ENCODE measurements at places on chromosomes 4 and X.

GRCh38 chrX:30010471-30010870, 204.9 kb upstream of the MAGEB2 start:
- no peak overlapping the region for H3K27ac ChIP-seq
- H3K27me3 ChIP-seq: no peaks in the 10 kb centered on the region
- no peaks in the 10 kb centered on the region for H3K4me1 ChIP-seq
- no peaks in the 10 kb centered on the region for H3K36me3 ChIP-seq
- DNase-seq: no peak

DNA sequence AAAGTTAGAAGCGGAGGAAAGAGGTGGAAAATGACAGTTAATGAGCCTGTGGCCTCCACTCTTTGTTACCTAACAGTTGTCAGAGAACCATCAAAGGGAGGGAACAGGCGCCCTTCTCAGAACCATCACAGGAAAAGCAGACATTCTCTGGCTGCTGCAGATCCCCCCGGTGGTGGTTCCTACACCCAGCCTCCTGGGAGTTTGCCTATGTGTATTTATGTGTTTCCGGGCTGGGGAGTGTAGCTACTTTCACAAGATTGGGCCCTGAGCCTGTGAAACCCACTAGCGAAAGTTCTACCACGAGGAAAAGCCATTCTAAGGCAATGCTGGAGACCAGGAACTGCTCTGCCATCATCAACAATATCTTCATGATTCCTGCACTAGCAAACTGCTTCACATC, 52.7 kb upstream of the BCOR start:
- no peak overlapping the region for H3K27ac ChIP-seq
- no peak overlapping the region for H3K4me3 ChIP-seq
- peaks cover 4% of the 10 kb centered on the region for H3K4me1 ChIP-seq
- no peak for DNase-seq
- no peaks in the 10 kb centered on the region for H3K27me3 ChIP-seq

DNA sequence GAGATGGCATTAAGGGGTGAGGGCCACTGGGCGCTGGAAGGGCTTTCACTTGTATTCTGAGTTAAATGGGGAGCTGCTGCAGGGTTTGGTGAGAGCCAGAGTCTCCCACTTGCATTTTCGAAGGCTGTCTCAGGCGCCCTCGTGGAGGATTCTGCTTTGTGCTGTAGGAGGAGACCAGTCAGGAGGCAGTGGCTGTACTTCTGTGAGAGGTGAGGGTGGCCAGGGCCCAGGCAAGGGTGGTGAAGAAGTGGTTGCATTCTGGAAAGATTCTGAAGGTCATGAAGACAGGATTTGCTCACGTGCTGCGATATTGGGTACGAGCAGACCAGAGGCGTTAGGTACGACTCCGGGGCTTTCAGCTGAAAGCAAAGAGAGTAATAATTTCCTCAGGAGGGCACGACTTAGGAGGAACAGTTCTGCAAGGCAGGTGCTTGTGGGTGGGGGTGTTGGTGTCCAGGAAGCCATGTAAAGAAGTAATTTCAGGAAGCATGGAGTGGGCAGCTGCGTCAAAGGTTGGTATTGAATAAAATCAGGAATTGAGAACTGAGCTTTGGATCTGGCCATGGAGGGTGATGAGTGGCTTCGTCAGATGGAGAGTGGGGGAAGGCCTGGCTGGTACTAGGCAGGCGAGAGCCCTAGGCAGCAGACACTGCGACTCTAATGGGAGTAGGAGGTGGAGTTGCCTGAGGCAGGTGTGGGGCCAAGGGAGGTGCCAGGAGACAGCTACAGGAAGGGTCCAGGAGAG, 18.2 kb downstream of the PIGG start:
- H3K4me3 ChIP-seq: no peak overlapping the region
- no peaks in the 10 kb centered on the region for H3K27me3 ChIP-seq
- no peak for DNase-seq
- peaks cover 64% of the 10 kb centered on the region for H3K36me3 ChIP-seq
- H3K4me1 ChIP-seq: no peaks in the 10 kb centered on the region

DNA sequence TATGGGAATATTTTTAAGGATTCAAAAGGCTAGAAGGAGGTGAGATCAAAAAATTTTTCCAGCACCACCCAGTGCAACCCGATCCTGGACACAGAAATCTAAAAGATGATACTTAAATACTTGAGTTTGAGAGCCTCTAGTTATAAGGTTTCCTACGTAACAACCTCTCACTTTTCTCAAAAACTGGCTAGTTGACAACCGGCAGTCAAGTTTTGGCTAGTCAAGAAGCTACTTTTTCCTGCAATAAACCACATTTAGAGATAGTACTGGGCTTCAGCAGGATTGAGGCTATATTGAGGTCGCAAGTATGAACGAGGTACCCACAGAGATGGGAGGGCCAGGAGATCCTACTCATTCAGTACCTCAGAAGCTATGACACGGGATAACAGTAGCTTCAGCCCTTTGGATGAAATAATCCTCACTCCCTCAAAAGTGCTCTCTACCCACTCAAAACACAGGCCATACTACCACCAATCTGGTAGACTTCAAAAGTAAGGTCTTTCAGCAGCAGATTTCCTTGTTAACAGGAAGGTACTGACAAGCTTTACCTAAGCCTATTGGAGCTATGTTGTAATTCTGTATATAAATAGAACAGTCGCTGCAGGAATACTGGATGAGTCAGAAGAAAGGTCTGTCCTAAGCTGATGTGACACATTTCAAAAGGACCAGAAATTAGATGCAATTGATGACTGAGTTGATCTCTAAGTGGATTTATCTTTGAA, 1.5 kb upstream of the TSPAN5 start:
- peak overlapping the region; percentile 64 for H3K27ac ChIP-seq
- H3K27me3 ChIP-seq: no peaks in the 10 kb centered on the region
- no peak for DNase-seq
- H3K36me3 ChIP-seq: peaks cover 2% of the 10 kb centered on the region

GRCh38 chrX:35700121-35700520, 98.0 kb upstream of the MAGEB16 start:
- no peaks in the 10 kb centered on the region for H3K36me3 ChIP-seq
- no peak overlapping the region for H3K27ac ChIP-seq

DNA sequence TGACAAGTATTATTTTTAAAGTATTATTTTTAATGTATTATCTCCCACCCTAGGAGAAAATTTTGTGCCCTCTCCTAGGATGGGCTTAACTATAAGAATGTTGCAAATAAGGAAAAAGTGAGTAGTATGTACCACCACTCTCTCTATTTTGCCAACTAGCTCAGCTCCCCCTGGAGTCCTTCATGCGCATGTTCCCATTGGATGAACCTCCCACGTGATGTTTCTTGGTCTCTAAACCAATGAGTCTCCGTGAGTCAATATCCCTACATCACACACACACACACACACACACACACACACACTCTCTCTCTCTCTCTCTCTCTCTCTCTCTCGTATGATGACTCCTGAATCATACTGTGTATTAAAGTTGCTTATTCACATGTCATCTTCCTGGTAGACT, 129.7 kb upstream of the ZFP42 start:
- no peak overlapping the region for H3K27ac ChIP-seq
- DNase-seq: no peak
- no peak overlapping the region for H3K4me3 ChIP-seq
- no peaks in the 10 kb centered on the region for H3K36me3 ChIP-seq
- H3K27me3 ChIP-seq: no peaks in the 10 kb centered on the region

- DNase-seq: no peak
- no peak overlapping the region for H3K4me3 ChIP-seq
- no peak overlapping the region for H3K27ac ChIP-seq
- peaks cover 5% of the 10 kb centered on the region for H3K36me3 ChIP-seq
Observed at GRCh38 chr4:3500111-3500510, 32.1 kb downstream of the LRPAP1 start.

DNA sequence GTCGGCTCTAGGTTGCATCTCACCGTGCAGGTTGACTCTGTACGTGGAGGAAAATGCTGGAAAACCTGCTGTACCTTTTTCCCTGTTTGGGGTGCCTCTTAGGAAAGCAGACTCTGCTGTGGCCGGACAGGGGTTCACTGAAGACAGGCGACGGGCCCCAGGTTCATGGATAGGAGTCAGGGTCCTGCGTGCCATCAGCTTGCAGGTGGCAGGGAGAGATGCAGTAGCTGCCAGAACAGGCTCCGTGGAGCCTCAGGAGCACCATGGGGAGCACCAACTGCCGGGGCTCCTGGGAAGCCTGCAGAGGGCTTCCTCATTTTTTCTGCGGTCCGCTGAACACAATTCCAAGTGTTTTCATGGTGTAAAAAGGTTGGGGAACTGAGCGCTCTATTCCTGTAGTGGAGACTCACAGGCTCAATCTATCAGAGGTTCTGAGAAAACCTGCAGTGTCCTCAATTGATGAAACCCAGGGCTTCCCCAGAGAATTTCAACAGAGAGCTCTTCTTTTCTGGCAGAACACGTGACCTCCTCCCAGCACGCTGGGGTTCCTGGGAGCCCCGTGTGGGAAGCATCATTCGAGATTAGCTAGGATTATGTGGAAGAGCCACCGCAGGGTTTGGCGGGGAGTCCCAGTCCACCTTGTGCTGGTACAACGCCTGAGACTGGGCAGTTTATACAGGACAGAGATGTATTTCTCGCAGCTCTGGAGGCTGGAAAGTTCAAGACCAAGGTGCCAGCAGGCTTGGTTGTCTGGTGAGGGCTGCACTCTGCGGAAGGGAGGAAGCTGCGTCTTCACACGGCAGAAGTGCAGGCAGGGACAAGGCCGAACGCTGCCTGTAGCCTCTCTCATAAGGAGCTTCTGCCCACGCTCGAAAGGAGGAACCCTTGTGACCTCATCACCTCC, 1.6 kb downstream of the HTRA3 start:
- no peak for DNase-seq
- H3K27me3 ChIP-seq: peaks cover 33% of the 10 kb centered on the region
- no peaks in the 10 kb centered on the region for H3K36me3 ChIP-seq
- no peak overlapping the region for H3K4me3 ChIP-seq
- no peaks in the 10 kb centered on the region for H3K4me1 ChIP-seq

DNA sequence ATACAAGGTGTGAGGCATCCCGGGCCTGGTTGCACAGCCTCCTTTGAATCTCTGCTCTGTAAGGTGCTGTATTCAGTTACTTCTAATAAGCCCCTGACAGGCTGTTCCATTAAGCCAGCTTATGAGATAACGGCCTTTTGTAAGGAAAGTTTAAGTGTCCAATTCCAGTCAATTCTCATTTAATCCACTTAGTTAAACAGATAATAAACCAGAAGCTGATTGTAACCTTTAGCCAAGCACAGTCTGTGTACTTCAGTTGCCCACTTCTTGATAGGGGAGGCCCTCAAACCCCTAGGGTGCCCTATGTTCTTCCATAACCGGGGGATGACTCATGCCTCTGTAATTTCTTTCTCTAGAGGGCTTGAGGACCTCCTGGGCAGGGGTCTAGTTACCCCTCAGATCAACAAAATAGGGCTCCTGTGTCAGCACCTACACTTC, 63.4 kb downstream of the RASL11B start:
- H3K4me1 ChIP-seq: no peaks in the 10 kb centered on the region
- H3K27ac ChIP-seq: no peak overlapping the region
- DNase-seq: no peak
- no peak overlapping the region for H3K4me3 ChIP-seq
- H3K27me3 ChIP-seq: no peaks in the 10 kb centered on the region

DNA sequence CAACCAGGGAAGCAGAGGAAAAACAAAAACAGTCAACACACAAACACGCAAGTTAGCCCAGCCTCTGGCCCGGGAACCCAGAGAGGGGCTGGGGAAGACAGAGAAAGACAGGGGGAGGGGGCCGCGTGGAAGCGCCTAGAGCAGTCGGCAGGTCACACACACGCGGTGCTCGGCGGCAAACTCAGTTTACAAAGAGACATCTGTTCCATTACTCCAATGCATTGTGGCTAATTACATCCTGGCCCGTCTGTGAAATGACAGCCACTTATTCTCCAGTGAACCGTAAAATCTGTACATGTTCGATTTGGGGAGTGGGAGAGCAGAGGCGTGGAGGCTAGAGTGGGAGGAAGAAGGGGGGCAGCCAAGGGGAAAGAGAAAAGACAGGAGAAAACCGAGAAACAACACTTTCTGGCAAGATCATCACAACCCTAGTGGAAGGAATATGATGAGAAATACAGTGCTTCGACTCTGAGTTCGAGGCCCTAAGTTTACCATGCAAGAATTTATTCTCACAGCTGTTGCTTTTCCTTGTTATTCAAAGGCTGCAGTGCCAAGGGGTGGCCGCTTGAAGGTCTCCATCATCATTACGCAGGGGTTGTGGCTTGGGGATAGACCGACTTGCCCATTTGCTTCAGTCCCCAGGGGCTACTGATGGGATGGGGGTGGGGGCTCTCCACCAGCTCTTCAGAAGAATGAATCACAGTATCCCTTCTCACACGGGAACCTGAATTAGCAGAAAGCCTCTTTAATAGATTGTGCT, 167.7 kb downstream of the MGST2 start:
- H3K27ac ChIP-seq: no peak overlapping the region
- H3K4me3 ChIP-seq: no peak overlapping the region
- DNase-seq: no peak
- no peaks in the 10 kb centered on the region for H3K27me3 ChIP-seq
- H3K4me1 ChIP-seq: no peaks in the 10 kb centered on the region
- no peaks in the 10 kb centered on the region for H3K36me3 ChIP-seq

GRCh38 chr4:160038615-160039014, 935.7 kb downstream of the RAPGEF2 start:
- no peaks in the 10 kb centered on the region for H3K36me3 ChIP-seq
- no peaks in the 10 kb centered on the region for H3K27me3 ChIP-seq
- no peak overlapping the region for H3K27ac ChIP-seq
- H3K4me3 ChIP-seq: no peak overlapping the region
- DNase-seq: no peak

DNA sequence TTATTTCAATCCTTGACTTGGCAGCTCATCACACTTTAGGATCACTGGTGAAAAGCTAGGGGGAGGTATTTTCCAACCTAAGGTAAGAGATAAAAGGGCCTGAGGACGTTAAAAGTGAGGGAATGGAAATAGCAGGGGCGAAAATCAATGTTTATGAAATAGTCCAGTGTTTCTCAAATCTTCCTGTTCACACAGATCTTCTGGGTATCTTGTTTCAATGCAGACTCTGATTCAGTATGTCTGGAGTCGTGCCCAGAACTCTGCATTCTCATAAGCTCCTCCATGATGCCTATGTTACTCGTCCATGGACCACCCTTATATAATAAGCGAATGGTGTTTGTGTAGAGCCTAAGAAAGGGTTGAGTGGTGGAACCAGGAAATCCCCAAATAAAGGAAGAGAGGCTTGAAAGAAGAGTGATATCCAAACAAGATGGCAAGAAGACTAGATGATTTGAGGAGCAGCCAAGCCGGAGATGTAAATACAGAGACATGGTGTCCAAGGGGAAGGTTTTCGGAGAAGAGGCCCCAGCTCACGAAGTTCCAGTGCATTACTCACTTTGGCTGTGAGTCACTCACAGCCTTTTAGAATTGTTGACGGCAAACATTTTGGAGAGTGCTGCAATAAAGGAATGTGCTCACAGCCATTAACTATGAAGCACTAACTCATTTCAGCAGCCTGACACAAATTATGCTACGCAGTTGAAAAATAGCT, 215.6 kb upstream of the PPARGC1A start:
- H3K4me3 ChIP-seq: no peak overlapping the region
- H3K4me1 ChIP-seq: no peaks in the 10 kb centered on the region
- H3K27me3 ChIP-seq: no peaks in the 10 kb centered on the region
- no peak for DNase-seq
- H3K27ac ChIP-seq: no peak overlapping the region
- H3K36me3 ChIP-seq: no peaks in the 10 kb centered on the region

Measured in activated CD4-positive, alpha-beta memory T cell treated with anti-CD3 and anti-CD28 coated beads for 36 hours (primary cell).